ENCODE measurements at places on chromosomes 3 and 15.

DNA sequence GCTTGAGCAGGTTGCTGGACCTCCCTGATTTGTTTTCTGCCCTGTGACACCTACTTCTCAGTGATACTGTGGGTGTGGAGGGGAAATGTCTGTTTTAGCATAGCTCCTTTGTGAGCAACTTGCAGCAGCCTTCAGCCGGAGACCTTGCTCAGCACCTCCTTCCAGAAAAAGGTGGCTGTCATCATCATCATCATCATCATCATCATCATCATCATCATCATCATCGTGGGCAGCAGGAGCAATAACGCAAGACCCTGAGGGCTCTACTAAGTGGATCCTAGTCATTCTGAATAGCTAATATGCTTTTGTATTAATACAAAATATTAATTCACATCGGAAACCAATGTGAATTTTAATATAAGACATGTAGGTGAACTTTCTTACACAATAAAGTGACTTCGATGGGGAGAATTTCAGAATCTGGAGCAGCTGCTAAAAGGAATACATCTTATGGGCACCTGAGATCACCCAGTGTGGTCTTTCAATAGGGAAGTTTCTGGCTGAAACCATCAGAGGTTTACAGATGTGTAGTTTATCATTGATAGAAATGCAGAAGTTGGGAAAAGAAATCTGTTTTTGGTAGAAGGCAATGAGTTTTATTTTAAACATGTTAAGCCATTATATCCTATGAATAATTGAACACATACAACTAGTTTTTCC is 8.6 kb downstream of the GABRR3 start:
- DNase-seq, result no peak

GRCh38 chr3:123520656-123521055 is 64.2 kb downstream of the HACD2 start:
- no peak for DNase-seq

GRCh38 chr3:8757551-8758518 is 11.6 kb downstream of the OXTR start:
- no peak for DNase-seq

- DNase-seq, result no peak
Measured at GRCh38 chr3:34650131-34650530, 851.7 kb downstream of the PDCD6IP start.

GRCh38 chr3:117696851-117697407 is 987.4 kb downstream of the TUSC7 start:
- no peak for DNase-seq

DNA sequence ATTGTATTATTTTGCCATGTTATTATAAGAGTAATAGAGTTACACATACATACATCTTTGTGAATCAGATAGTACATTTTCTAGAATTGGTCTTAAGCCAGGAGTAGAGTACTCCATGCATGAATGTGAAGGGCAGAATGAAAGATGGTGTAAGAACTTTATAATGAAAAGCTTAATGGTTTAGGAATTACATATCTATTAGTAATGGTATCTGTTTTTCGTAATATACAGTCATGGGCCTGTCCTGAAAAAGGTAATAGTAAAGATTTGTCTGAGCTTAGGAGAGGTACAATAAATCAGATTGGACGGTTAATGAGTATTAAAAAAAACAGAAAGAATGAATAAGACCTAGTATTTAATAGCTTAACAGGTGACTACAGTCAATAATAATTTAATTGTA is 118.2 kb upstream of the PRTG start:
- DNase-seq, result no peak

- peak; percentile 63 for DNase-seq
Measured at GRCh38 chr15:73927476-73928240, 1.4 kb downstream of the LOXL1 start.

- DNase-seq, result no peak
Measured at GRCh38 chr15:36612063-36612788, 32.8 kb downstream of the CDIN1 start.

DNA sequence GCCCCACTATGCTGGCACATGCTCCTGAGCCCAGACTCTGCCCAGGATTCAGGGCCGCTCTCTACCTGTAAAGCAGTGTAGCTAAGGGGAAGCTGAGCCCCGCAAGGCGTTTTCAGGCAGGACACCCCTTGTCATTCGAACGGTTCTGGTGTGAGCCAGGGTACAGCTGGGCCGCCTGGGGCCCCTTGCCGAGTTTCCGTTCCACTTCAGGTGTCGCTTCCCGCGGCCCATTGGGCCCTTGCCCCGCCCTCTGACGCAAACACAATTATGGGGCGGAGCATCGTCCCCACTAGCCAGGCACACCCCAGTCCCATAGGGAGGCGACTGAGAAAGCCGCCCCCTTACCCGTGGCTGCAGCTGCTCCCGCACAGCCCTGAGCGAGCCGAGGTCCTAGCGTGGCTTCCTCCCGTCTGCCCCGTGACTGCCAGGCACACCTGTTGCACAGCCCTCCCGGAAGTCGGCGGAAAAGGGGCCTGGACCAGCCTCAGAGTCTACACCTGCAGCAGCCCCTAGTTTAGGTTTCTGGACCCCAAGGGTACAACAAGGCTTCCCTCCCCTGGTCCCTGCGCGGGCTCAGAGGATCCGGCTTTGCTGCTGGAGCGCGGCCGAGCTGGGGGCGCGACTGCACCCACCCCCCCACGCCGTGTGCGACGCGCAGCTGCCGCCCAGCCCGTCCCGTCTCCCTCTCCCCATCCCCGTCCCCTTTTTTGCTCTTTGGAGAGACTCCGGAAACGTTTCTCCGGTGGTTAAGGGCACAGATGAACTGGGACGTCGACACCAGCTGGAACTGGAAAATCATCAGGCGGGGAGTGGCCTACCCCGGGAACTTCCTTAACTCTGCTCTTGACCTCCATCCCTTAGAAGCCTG is at the start of gene PLSCR2:
Gene PLSCR2 (minus strand): TSS at position 412 of the 868 bp plus-strand sequence. CDS start 9,657 bp downstream, outside the sequence.
- DNase-seq, result peak; percentile 52

GRCh38 chr15:42933886-42934667 is 13.5 kb upstream of the TTBK2 start:
- no peak for DNase-seq

Measured in GM12892 (cell line).